ENCODE measurements at places on chromosomes 1 and 21.

DNA sequence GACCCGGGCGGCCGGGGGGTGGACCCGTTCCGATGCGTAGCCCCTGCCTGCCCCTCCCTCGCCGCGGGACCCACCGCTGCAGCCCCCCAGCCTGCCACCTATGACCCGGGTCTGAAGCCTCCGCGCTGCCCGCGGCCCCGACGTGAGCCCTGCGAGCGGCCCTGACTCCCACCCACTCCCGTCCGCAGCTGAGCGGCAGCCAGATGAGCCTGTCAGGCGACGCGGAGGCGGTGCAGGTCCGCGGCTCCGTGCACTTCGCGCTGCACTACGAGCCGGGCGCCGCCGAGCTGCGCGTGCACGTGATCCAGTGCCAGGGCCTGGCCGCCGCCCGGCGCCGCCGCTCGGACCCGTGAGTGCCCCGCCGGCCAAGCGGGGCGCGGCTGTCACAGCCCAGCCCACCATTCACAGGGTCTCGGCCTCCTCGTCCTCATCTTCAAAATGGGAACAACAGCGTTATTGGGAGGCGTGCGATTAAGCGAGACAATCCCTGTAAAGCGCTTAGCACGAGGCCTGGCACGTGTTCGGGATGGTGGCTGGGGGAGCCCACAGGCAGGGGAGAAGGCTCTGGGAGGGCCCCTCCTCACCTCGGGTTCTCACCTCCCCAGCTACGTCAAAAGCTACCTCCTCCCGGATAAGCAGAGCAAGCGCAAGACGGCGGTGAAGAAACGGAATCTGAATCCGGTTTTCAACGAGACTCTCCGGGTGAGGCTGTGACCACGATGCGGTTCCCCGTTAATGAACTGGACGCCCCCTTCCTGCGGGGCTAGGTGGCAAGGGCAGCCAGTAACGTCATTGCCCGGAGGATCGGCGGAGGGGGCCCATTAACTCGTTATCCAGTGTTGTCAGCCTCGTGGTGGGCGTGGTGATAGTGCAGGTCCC is 8.2 kb downstream of the SYTL1 start:
- DNase-seq = no peak

DNA sequence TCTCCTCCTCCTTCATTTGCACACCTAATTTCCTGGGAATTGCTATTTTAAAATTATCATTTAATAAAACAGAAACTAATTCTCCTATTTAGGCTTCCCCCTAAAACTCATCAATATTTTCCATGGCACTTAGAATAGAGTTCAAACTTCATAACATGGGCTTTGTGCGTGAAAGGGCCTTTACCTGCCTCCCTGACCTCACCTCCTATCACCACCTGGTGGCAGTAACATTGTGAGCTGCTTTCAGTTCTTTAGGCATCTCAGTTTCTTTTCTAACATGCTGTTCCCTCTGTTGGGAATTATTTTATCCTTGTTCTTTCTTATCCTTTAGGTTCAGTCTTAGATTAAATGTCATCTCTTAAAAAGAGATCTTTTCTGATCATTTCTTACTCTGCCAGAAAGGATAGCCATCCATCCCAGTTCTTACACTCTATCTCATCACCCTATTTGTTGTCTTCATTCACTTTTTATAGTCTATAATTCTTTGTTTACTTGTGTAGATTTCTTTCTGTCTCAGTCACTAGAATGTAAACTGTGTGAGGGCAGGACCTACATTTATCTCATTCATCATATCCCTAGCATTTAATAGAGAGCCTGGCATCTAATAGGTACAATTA is 133.8 kb upstream of the KIAA1614 start:
- DNase-seq = peak; percentile 30

GRCh38 chr1:101728029-101728428 is 268.7 kb downstream of the OLFM3 start:
- DNase-seq = peak; percentile 40

DNA sequence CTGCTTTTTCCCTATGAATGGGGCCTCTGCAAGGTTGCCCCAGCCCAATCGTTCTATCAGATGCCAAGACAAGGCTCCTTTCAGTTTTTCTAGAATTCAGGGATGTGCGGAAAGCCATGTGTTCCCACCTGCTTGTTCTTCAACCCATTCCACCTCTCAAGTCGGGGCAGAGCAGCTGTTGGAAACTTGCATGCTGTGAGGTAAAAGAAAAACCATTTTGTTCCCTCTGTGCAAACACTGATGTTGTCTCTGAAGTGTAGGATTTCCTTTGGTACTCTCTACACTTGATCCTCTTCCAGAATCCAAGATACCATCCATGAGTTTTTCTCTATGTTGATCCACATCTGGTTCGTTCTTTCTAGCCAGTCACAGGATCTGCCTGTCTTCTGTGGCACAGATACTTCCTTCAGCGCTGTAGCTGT is 7.3 kb downstream of the IER5 start:
- no peak for DNase-seq

- peak; percentile 27 for DNase-seq
These were observed 2.9 kb downstream of the KCNE1 start for GRCh38 chr21:34509151-34509550.

DNA sequence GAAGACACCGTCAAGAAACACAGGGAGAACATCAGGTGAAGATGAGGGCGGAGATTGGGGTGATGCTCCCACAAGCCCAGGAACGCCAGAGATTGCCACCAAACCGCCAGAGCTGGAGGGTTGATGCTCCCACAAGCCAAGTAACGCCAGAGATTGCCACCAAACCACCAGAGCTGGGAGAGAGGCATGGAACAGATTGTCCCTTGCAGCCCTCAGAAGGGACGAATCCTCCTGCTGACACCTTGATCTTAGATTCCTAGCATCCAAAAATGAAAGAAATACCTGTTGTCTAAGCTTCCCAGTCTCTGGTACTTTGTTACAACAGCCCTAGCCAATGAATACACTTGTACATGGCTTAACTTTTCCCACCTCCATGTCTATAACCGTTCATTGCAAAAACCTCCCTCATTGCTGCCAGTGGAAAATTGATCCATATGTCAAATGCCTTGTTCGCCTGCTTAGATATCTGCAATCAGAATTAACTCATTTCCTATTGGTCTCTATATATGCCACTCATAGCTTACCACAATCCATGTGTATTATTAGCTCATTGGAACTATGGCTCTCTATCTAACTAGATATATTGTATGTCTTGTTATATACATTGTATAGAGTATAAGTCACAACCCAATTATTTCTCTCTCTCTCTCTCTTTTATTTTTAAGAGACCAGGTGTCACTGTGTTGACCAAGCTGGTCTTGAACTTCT is 127.4 kb downstream of the ADSS2 start:
- no peak for DNase-seq

DNA sequence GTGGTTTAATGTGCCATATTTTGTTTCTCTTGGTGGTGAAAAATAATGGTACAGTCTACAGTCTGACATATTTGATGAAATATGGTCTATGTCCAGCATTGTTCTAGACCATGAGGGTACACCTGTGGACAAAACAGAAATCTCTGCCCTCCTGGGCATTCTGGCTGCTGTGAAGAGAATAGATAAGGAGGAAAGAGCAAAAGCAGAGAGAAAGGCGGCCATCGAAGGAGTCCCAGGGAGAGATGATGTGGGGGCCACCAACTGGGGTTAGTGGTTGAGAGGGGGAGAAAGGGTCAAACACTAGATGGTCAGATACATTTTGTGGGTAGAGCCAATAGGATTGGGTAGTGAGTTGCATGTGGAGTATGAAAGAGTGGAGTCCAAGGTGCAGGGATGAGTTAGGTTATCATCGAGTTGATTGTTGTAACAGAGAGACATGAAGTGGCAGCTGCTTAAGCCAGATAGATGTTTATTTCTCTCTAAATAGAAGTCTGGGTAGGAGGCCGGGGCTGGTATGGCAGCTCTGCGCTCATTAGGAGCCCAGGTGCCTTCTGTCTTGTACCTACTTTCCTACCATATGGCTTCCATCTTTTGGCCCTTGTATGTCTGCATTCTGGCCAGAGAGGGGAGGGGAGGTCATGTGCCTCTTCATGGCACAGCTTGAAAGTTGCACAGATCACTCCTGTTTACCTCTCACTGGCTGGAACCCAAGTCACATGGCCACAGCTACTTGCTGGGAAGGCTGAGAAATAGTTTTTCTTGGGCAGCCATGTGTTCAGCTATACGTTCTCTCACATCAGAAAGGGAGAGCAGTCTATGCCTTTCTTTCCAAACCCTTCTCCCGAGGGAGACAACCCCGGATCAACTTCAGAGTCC is 13.0 kb downstream of the UBE4B start:
- no peak for DNase-seq

DNA sequence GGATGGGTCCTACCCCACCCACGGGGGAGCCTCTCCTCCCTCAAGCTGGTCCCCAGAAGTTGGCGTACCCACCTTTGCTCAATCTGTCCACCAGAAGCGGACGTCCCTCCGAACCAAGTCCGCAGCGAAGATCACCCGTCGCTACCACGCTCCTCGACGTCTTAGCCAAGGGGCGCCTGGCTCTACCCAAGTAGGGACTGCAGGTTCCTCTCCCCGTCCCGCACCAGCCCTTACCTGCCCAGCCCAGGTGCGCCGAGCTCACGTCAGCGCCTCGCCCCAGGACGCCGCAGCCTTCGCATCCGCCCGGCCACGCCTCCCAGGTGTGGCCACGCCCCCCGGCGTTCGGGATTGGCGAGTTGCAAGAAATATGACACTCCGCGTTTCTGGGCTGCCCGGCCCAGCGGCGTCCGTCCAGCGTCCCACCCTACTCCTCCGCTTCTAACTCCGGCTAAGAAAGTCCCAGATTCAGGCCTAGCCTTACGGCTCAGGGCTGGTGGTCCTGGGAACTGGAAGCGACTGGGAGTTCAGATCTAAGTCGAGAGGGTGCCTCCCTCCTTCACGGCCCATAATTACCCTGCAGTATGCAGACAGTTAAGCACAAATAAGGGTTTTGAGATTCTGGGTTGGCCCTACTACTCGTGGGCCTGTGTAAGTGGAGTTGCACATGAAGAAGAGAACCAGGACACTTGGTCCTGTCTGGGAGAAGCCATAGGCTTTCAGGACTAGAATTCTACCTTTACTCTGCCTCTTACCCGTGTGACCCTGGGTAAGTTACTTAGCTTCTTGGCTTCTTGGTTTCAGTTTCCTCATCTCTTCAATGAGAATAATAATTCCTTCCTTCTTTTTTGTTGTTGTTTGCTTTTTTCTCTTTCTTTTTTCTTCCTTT is at the start of gene IRF6:
IRF6 (minus strand) TSS at position 268 of the 886 bp plus-strand sequence. CDS start 4,729 bp downstream, outside the sequence.
- DNase-seq = peak; percentile 84

DNA sequence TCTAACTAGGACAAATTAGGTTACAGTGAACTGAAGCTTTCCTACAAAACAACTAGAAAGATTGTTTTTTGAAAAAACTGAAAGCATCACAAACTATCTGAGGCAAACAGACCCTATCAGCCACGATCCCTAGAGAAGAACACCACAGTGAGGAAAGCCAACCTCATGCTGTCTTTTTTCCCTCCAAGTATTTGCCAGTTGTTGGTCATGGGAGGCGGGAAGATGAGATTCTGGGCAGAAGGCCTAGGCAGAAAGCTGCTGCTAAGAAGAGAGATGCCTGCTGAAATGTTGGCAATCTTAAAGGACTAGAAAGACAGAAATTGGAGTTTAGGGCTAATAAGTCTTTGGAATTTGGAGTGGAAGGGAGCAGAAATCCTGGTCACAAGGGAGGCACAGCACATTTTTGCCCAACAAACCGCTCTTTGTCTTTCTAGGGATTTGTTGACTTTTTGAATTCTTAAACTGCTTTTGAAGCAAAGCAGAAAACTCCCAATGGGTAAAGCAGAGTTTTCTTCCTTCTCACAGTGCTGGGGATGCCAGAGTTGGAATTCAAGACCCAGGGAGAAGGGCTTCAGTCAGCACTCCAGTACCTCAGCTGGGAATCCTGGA is 83.9 kb downstream of the MT1HL1 start:
- no peak for DNase-seq

DNA sequence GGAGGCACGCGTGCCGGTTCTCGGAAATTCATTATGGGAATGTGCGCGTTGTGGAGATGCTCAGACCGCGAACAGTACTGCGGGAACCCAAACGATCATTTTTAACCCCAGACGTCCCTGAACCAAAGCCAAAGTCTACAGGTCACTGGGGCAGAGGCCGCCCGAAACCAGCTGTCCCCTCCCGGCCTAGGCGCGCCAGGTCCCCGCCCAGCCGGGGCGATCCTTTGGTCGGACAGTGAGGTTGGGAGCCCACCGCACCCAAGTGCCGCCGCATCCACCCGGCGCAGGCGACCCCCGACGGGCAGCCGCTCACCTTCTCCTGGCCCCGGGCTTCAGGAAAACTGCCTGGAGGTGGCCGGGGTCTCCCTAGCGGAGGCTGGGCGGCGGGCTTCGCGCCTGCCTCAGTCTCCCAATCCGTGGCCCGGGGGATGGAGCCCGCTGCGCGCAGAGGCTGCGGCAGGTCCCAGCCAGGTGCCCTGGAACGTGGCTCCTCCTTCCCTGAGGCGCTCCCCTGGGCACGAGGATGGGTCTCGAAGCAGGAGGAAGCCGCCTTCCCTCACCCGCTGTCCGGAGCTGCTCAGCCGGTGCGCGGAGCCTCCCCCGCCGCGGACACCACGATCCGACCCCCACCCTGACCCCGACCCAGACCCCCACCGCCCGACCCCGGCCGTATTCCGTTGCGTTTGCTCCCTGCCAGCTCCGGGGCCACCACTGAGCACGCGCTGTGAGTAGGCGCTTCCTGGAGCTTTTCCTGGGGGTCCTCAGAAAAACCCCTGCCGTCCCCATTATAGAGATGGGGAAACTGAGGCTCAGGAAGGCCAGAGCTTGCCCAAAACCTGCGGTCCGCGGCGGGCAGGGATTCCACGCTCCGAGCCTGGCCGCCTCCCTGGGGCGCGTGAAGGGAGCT is 8.1 kb upstream of the SLX9 start:
- DNase-seq = peak; percentile 40

- DNase-seq = no peak
These were observed 5.8 kb downstream of the COG2 start for GRCh38 chr1:230648114-230648513.

GRCh38 chr1:39671433-39671792 is 494 bp downstream of the NT5C1A start:
- DNase-seq = no peak

DNA sequence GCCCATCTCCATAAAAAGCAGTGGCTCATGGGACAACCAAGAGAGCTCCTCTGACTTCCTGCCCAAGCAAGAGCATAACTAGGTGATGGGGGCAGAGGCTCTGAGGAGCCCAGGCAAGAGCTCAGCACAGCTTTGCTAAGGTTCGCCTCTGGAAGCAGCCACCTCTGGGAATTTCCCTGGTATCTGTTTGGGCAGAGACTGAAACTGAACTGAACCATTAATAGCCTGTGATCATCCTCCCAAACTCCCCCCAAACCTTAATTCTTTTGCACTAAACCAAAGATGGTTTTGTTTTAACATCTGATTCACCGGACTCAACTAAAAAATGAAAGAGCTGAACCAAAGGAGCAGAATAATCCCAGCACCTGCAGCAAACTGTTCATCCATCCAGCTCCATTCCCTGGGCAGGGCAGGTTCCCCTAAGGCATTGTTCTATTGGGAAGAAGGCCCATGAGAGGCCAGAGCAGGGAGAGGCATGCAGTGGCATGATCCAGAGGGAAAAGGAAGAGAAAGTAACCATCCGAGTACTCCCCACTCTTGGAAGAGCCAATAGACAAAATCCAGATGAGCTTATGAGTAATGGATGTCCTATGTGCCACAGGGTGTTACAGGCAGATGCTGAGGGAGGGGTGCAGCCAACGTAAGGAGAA is 77.8 kb upstream of the KAZN start:
- DNase-seq = peak; percentile 87
